ENCODE measurements at places on chromosomes 4 and X.

GRCh38 chrX:652341-652741, 21.8 kb downstream of the SHOX start:
- peak; percentile 70 for DNase-seq

DNA sequence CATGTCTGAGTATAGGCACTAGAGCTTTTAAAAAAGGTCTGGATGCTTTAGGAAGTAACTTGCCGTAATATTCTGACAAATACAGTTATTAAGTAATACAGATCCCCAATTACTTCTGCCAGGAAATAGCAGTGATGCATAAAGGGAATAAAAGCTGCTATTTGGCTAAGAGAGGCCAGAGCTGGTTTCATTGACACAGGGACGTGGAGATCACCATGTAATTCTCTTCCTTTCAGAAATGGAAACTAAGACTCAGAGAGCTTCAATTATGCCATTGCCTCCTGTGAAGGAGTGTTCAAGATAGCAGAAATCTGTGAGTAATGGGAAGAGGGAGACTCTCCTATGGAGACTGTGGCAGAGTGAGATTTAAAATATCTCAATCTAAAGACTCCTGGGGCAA, 238.1 kb downstream of the SLITRK2 start:
- no peak for DNase-seq

DNA sequence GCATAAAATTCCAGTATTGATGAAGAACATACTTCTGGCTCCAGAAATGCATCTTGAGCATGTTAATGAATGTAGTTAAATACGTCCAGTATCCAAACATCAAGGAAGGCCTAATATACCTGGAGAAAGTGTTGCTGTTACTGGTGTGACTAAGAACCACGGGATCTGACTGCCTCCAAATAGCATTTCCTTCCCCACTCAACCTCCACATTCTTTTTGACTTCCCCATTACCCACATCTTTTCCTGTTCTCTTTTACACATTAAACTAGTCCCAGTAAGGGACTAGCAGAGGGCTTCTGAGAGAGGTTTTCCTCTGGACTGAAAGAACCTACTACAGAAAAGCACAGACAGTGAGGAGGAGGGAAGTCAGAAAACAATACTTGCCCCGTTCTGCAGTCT, 482.8 kb upstream of the HTR2C start:
- no peak for DNase-seq

- DNase-seq: no peak
These were observed 15.4 kb upstream of the TBC1D19 start for GRCh38 chr4:26568446-26568994.

GRCh38 chr4:15162465-15163283, 160.4 kb downstream of the CPEB2 start:
- DNase-seq: no peak

- DNase-seq: no peak
These were observed 5.4 kb upstream of the SOWAHD start for GRCh38 chrX:119753001-119753400.

DNA sequence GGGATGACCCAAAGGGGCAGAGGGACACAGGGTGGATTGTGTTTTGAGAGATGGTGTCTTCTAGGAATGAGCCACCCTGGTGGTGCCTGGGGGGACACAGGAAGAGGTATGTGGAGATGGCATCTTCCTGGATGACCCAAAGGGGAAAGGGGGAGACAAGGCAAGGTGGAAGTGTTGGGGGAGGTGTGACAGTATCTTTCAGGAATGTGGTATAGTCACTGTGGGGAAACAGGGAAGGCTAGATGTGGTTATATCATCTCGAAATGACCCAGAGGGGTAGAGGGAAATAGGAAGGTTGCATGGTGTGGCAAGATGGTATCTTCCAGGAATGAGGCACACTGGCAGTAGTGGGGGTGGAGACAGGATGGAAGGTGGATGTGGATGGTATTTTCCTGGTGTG, 62.9 kb downstream of the MAOA start:
- no peak for DNase-seq

DNA sequence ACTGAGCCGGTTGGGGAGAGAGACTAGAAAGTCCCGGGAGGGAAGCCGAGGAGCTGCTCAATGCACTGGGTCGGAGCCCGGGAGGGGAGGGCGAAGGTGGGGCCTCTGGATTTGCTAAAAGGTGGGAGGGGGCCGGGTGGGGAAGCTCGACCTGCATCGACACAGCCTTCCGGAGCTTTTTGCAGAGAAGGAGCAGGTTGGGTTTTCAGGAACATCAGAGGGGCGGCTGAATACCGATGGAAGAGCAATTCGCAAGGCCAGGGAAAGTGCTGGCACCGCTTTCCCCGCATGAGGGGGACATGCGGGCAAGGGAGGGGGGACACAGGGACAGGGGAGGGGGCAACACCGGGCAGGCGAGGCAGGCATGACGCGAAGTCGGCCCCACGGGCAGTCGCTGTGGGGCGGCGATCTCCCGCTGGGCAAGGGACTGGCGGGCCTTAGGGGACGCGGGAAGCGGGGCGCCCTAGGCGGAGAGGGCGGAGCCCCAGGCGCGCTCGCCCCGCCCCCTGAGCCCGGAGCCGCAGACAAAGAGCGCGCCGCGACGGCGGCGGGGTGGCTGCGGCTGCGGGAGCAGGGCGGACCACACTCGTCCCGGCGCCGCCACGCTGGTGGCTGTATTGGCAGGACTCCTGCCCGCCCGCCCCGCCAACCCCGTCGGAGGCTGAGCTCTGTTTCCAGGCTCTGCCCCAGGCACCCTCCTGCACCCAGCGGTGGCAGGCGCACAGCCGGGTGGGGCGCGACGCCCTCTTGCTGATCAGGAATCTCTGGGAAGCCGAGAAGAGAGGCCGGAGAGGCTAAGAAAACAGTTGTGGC, 11.6 kb downstream of the PDZD4 start:
- DNase-seq: peak; percentile 46

DNA sequence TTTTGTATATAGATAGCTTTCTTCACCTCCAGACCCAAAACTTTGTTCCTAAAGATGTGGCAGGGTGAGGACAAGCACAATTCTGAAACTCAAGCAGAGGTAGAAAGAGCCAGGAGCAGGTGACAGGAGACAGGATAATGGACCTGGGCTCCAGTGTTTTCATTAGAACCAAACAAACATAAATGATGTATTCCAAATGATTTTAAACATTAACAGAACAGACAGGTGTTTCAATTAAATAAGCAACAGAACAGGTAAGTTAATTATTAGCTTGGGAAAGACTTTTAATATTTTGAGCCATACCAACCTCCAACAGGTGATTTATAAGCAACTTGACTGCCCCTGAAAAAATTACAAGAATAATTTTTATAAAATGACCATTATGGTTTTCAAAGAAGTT, 459.4 kb upstream of the LCORL start:
- DNase-seq: no peak

DNA sequence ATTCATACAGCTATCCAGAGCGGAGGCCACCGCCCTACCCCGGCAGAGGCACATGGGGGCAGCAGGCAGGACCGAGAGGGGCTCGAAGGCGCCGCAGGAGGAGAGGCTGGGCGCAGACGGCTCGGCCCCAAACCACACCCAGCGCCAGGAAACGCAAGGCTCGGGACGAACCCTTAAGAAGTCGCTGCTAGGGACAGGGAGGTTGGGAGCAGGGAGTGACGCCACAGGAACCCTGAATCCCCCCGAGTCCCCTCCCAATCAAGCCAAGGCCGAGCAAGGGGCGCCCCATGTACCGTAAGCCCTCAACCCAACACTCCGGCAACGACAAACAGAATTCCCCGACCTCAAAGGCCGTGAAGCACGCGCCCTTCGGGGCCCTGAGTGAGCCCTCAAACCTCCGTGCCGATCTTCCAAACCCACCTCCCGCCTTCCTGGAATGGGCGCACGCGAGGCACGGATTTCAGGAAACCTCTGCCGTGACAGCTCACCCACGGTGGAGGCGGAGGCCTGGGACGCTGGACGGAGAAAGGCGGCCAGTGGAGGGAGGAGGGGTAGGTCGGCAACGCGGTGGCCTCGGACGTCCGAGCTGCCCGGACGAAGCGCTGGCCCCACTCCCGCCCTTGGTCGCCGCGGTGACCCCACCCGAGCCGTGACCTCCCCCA, 1.8 kb downstream of the ZFYVE28 start:
- DNase-seq: no peak

DNA sequence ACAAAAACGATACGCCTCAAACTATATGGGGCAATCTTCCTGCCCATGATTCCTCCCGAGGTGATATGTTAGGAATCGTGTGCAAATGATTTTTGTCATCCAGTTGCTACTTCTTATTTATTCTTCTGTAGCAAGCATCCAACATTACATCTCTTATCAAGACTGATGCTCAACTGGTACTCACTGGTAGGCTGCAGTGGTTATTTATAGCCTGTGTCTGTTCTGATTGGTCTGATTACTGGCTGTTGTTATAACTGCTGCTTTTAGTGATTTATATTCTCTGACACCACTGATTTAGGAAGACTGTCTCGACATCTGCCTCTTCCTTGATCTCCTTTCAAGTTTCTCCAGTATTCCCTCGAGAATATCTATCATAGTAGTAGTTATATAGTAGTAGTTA, 165.8 kb downstream of the LARP7 start:
- DNase-seq: no peak

DNA sequence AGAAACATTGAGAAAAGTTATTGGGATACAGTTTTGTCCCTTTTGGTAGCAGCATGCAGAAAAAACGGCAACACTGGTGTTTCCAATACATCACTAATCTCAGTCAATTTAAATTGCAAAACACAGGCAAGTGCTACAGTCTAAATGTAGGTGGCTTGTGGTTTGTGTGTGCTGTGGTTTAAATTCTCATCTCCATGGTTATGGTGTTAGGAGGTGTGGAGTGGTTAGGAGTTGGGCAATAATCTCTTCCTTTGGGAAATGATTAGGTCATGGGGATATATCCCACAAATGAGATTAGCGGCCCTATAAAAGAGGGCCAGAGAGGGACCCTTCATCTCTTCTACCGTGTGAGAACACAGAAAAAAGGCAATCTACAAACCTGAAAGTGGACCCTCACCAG, 1344.3 kb downstream of the ADGRL3 start:
- no peak for DNase-seq

DNA sequence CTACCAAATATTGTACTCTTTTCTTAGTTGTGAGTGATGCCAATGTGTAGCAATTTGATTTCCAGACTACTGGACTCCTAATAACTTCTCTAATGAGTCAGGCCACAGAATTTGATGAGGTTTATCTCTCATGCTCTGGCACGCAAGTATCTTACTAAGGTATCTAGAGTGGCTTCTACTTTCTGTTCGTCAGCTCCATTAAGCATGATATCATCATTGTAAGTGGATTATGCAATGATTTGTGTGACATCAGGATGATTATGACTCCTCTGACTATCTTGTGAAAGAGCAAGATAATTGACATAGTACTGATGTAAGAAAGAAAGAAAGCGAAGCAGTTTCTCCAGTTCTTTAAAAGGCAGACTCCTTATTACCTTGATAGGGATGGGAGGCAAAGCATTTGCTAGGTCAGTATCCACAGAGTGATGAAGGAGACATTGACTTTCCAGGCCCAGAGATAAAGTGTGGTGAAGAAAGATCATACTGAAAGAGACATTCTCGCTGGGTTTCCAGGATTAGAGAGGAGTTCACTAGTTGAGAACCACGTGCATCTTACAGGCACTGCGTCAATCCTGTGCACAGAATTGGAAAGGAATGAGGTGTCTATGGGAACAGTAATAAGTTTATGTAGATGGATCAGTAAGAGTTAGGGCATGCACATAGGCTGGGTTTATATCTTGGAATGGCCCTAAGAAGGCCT, 161.9 kb upstream of the STK26 start:
- DNase-seq: no peak

DNA sequence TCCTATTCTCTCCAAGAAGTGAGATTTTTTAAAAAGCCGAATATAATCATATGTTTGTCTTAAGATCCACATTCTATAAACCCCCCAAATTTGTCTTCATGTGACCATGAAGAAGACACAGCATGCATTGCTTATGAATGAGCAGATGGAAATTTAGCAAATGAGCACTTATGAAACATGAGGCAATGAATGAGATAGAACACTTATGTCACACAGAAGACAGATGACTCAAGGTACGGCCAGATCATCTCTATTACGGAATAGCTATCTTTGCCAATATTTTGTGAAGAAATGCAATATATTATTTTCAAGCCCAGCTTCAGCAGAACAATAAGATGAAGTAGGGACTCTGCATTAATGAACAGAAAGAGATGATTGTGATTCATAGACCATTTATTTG, 21.4 kb downstream of the PHEX start:
- DNase-seq: no peak

DNA sequence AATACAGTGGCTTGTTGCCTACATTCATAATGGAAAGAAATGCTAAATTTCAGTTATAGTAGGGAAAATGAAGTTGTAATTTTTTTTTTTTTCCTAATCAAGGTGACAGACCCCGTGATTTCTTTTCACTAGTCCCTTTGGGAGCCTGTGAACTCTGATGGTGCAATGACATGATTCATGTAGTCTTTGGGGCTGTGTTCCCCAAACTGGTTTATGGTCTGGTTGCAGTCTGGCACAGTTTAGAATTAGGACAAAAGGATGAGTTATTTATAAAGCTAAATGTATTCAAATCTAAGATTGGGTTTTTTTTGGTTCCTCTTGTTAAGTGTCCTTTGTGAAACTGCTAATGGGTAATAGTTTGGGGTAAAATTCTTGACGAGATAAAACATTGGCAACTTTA, 66.0 kb downstream of the REPS2 start:
- no peak for DNase-seq

DNA sequence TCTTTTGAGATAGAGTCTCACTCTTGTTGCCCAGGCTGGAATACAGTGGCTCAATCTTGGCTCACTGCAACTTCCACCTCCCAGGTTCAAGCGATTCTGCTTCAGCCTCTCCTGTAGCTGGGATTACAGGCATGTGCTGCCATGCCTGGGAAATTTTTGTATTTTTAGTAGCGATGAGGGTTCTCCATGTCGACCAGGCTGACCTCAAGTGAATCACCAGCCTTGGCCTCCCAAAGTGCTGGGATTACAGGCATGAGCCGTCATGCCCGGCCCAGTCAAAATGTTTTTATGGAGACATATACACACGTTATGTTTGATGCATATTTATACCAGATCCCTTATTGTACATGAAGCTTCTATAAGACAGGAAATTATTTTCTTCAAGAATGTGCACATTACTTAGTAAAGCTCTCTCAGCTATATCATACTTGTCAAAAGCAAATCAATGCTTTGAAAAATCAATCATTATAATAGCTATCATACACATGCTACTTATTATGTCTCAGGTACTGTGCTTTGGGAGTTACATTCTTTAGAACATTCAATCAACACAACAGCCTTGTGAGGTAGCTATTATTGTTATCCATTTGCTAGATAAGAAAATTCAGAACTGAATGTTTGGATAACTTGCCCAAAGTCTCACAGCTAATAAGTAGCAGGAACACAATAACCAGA, 269.2 kb downstream of the FSTL5 start:
- DNase-seq: no peak

- DNase-seq: no peak
These were observed 1.4 kb downstream of the INTU start for GRCh38 chr4:127634181-127634580.

GRCh38 chr4:76831711-76832373, 66.1 kb downstream of the SOWAHB start:
- DNase-seq: no peak

DNA sequence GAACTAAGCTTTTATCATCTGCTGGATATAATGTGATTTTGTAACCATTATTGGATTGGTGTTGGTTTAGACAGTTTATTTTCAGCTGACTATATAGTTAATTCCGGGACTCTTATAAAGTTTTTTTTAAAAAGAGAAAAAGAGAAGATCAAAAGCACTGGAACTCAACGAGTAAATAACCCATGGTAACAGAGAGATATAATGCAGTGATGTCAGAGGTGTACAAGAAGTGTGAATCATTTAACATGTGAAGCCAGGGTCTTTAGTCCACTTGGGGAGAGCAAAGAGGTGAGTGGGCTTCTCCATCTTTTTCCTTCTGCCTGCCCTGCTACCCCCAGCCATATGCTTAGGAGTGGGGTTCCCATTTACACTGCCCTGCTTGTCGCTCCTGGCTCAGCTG, 3.2 kb downstream of the TMEM165 start:
- no peak for DNase-seq

All from femur (tissue), 1 donor.